ENCODE measurements at places on chromosomes 5 and 9.

- DNase-seq: no peak
These were observed 16.1 kb downstream of the IFNE start for GRCh38 chr9:21465859-21466518.

- DNase-seq: no peak
These were observed 6.3 kb upstream of the ZNF883 start for GRCh38 chr9:113018247-113018646.

DNA sequence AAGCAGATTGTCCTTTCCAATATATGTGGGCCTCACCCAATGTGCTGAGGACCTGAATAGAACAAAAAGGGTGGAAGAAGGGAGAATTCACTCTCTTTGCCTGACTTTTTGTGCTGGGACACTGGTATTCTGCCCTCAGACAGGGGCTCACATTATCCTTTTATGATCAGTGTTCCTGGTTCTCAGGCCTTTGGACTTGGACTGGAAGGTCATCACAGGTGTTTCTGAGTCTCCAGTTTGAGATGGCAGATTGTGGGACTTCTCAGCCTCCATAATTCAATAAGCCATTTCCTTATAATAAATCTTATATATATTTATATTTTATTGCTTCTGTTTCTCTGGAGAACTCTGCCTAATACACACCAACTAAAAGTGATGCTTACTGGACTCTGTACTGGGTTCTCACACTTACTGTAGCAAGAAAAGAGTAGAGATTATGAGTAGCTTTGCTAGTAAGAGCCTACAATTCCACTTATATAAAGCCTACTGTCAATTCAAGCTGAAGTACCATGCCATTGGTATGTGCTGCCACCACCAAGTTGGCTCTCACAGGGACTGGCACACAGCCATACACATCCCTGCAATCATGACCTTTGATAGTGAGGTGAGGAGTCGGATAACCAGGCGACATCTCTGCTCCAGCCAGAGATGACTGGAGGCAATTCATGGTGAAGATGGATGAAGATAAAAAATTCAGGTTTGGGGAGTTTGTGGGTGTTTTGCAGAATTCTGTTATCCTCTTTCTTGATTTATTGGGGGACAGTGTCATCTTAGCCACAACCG, 130.7 kb upstream of the NR3C1 start:
- DNase-seq: no peak

DNA sequence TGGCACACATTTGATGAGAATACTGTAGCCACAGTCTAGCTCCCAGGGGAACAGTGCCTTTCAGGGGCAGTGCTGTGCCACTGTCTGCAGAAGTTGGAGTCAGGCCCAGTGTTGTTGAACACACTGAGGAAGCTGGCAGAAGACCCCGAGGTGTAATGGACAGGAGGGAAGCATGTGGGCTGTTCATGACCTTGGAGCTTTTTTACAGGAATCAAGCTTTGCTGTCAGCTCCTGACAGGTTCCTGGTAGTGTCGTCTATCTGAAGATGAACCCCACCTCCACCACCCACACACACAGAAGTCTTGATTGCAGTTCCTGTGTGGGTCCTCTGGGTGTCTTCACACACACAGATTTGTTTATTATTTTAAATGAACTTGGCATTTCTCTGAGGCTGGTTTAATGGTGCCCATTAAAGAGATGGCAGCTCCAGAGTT, 40.3 kb upstream of the TNFAIP8 start:
- no peak for DNase-seq

- no peak for DNase-seq
These were observed 3.4 kb downstream of the PRRC2B start for GRCh38 chr9:131397100-131397790.

DNA sequence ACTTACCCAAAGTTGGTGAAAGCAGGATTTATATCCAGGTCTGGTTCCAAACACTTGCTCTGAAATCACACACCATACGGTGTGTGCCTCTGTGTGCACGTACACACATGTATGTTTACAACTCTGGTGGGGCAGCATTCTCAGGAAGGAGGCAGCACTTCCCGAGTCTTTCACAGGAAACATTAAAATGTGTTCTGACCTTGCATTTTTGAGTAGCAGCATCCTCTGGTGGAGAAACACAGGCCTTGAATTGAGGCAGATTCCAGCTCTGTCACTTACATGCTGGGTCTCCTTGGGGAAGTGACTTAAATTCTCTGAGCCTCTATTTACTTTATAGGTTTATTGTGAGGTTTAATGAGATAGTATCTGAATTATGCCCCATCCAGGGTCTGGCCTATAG, 126.4 kb downstream of the RGS3 start:
- DNase-seq: no peak

- no peak for DNase-seq
These were observed 1126.4 kb upstream of the C9orf72 start for GRCh38 chr9:28699632-28700031.

DNA sequence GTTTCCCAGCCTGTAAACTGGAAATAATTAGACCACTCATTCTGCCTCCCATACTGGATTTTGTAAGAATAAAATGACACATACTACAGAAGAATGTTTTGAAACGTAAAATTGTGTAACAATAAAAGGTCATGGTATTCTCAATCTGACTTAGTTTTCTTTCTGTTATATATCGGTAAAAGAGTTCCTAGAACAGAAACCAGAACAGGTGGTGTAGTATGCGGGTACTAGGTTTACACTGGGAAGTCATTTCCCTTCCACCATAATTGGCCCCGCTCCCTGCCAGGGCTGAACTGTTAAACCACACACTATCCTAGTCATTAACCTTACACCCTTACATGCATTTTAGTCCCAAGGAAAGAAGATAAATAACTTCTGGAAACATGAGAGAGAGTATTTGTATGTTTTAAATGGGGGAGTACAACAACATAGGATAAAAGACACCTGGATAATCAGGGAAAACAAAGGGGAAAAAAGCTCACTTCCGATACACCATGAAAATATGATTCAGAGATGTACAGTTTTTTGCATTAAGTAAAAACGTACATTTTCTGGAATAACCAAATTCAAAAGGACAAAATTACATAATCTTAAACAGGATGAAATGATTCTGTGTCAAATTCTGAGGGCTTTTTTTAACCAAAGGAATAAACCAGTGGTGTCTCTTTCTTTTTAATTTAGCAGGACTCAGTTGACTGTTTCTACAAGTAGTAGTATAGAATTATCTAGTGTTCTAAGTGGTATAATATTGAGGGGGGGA, 199.7 kb downstream of the GLIS3 start:
- no peak for DNase-seq

DNA sequence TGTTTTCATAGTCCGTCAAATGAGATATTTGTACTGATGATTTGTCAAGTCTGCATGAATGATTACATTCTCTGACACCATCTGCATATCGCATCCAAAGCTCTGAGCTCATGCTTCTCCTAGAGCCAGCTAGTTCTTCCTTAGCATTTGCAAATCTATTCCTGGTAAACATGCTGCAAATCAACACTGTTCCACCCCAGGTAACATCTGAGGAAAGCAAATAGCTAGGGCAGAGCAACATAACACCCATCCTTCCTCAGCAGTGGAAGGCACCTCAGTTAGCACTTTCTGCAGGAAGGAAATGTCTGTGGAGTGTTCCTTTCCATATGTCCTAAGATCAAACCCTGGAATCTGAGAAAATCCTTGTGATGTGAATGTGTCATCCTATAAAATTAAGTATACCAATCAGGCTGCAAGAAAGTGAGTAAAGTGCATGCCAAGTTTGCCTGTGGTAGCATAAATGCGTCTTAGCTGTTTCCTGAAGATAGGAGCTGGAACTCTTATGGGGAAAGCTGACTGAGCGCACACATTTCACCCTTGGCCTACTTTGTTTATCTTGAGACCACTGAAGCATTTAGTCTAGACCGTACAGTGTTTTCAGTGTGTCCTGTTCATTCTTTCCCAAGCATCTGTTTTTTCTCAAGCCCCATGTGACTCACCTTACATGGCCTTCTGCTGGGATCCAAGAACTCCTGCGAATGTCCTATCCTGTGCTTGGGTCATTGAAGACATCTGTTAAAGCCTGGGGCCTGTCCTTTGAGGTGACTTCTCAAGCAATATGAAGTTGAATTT, 50.9 kb upstream of the STARD4 start:
- DNase-seq: no peak

Data from WTC11 (cell line).